ENCODE measurements at places on chromosomes 6 and 20.

DNA sequence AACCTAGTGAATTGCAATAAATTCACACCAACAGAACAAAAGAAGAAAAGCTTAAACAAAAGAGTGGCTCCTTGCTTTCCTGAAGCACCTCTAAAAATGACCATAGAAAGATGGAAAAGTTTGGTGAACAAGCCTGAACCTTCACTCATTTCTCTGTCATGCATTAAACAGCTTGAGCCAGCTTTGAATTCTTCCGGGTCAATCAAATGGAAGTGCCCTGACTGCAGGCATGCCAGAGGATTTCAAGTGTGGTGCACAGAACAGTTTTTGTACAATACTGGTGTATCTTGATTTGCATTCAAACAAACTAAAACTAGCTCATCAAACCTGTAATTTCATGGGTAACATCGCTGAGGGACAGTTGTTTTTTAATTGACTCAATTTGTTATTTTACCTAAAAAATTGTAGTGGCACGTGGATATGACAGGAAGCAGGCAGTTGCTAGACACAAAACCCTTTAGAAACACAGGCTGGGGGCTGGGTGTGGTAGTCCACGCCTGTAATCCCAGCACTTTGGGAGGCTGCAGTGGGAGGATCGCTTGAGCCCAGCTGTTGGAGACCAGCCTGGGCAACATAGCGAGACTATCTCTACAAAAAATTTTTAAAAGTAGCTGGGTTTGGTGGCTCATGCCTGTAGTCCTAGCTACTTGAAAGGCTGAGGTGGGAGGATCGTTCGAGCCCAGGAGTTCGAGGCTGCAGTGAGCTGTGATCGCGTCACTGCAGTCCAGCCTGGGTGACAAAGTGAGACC lies 9.1 kb downstream of the CASS4 start:
- DNase-seq, result no peak

- DNase-seq, result no peak
Measured at GRCh38 chr6:109660526-109661320, 30.3 kb downstream of the AK9 start.

DNA sequence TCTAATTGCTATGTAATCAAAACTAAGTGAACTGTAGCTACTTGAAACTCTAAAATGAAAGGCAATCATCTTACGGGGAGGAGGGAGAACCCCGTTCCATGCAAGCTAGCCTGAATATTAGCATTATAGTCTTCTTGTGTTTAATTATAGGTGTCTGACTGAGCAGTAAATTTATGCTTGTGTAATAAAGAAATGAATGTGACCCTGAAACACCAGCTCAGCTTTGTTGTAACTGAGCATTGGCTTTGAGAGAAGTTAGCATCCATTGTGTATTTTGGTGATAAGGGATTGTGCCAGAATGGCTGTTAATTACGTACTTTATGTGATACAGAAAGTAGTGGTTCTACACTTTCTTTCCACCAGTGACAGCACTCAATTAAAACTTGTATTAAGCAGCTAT lies 86.9 kb downstream of the QKI start:
- DNase-seq, result no peak

DNA sequence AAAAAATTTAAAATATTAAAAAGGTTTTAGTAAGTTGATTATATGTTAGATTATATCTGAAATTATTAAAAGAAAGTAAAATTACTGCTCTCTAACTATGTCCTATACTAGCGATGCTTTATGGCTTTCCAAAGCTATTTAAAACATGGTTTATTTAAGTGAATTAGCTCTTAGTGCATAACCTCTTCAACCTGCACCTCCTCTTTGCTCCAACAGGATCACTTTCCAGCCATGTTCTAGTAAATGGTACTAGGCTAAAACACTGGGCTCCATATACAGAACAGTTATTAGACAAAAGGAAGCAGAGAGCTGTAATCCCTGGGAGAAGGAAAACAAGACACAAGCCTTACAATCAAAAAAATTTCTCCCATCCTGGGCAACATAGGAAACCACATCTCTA lies 314.9 kb upstream of the ECI2 start:
- DNase-seq, result no peak

DNA sequence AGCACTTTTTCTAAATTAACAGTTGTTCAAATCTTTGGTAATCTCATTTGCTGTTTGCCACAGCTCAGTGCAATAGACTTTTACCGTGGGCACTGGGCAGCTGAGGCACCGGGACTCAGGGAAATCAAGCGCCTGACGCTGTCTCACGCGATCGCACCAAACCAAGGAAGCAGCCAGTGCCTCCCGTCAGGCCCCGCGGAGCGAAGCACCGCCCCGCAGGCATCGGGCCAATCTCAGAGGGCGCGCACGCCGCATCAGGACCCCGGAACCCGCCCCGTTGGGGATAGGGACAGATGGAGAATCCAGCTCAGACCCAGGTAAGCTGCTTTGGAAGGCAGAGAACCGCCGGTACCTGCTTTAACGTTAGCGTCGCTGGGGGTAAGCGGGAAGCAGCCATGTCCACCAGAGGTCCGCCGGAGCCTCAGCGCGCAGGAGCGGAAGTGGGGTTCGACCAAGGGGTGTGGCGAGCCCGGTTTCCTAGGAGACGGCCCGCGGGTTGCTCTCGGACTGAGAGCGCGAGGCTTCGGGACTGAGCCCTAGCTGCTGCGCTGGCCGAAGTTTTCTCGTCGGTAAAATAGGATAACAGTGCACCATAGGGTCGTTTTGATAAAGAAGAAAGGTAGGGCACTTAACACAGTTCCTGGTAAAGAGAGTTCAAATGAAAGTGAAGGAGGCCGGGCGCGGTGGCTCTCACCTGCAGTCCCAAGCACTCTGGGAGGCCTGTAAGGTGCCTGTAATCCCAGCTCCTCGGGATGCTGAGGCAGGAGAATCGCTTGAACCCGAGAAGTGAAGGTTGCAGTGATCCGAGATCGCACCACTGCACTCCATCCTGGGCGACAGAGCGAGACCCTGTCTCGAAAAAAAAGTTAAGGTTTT lies at the start of gene LYRM2:
Gene LYRM2, minus strand, starts transcription at position 428 of the 876 bp plus-strand sequence. Its CDS starts 31 bp downstream, at position 397.
- peak; percentile 68 for DNase-seq

All from GM12864 (cell line).